ENCODE measurements at places on chromosomes 3 and 15.

GRCh38 chr15:76187163-76187562 lies 124.1 kb downstream of the ETFA start:
- no peak for DNase-seq

- peak; percentile 22 for DNase-seq
Observed at GRCh38 chr3:188060840-188061544, 93.0 kb upstream of the LPP start.

DNA sequence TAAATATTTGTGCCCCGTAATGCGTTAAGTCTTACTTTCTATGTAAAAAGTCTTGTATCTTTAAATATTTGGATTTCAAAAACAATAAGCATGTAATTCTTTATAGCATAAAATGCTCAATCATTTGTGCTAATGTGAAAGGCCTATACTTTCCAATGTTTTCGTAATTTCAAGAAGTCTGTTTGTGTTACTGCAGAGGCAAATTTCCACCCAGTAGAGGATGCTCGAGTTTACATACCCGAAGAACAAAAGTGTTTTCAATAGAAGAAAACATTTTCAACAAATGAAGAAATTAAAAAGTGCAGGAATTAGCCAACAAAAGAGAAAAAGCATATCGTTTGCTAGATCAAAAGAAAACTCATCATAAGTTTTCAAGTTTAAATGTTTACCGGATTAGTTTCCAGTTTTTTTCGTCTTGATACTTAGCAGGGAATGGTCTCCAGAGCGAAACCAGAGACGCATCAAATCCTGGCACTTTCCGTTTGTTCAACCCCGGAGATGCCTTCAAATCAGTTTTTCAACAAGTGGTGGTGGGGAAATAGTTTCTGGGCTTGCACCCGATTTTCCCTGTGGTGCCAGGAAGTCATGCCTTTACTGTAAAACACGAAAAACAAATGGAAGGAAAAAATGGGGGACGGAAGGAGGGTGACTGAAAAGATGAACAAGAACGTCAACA lies 1.0 kb downstream of the CGGBP1 start:
- DNase-seq: no peak

GRCh38 chr3:155991212-155991611 lies 120.8 kb downstream of the GMPS start:
- DNase-seq: no peak

- no peak for DNase-seq
Observed at GRCh38 chr15:61828008-61828407, 232.2 kb downstream of the VPS13C start.

DNA sequence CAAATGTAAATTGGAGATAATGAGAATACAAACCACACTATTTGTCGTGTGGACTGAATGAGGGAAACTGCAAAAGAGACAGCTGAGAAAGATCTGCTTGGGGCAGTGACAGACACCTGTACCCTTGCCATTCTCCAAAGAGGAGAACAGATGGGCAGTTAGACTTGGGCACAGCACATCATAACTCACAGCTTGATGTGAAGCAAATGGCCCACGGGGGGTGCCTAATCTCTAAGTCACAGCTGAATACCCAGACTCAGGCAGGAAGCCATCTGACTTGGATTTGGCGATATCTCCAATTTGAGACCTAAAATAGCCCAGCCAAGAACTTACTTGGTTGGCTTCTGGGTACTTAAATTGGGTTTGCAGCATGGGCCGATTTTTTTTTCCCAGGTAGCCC lies 10.0 kb upstream of the SLC6A11 start:
- no peak for DNase-seq

DNA sequence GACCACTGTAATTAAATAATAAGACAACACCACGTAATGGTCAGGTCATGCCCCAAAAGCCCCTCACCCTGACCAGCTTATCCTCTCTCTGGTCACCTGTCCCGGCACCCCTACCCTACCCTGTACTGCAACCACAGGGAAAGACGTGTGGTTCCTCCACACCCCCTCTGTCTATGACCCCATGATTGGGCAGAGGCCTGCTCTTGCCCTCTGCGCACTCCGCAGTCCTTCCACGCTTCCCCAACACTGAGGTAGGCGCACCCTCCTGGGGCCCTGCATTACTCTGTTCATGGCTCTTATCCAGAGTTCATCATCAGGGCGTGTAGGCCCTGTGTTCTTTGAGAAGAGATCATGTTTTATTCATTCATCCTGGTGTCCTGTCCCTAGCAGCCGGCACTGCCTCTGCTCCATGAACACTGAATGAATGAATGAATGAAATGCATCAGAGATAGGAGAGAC lies 33.8 kb downstream of the MGLL start:
- DNase-seq: no peak

DNA sequence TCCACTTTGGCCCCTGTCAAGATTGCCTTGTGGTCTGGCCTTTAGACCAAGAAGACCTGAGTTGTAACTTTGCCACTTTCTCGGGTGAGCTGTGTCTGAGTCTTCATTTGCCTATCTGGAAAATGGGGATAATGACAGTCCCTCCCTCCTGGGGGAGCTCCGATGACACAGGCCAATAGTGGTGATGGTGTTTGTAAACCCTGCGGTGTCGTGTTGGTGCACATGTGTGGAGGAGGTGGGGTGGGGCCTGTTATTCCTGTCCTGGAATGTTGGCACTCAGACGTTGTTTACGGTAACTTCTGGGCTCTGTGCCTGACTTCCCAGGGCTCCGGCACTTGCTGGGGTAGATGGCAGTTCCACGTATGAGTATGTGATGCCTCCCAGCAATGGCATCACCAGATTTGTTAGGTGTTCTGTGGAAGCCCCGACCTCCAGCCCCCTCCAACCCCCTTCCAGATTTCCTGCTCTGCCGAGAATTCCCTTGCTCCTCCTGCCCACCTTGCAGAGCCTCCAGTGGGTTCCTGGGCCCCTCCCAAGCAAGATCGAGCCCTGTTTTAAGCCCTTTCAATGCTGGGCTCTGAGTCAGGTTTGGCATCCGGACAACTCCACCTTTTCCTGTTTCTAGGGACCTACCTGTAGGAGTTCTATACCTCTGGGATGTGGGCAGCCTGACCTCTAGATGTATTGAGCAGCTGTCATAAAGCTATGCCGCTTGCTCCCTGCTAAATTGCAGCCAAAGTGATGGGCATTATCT lies 31.4 kb downstream of the HRH1 start:
- DNase-seq: no peak

DNA sequence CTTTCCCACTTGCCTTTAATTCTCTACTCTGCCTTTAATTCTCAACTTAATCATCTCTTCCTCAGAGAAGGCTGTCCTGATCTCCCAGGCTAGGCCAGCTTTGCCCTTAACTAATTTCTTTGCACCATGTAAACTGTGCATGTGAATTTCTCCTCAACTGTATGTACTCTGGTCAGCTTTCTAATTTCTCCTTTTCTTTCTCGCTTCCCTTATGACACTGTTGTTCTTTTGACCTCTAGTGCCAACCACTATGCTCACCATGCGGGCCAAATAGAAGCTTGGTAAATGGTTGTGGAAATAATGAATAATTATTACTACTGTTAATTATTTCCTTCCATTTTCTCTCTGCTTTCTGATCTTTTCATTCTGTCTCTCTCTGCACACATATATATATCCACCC lies 269.0 kb upstream of the CRBN start:
- no peak for DNase-seq

DNA sequence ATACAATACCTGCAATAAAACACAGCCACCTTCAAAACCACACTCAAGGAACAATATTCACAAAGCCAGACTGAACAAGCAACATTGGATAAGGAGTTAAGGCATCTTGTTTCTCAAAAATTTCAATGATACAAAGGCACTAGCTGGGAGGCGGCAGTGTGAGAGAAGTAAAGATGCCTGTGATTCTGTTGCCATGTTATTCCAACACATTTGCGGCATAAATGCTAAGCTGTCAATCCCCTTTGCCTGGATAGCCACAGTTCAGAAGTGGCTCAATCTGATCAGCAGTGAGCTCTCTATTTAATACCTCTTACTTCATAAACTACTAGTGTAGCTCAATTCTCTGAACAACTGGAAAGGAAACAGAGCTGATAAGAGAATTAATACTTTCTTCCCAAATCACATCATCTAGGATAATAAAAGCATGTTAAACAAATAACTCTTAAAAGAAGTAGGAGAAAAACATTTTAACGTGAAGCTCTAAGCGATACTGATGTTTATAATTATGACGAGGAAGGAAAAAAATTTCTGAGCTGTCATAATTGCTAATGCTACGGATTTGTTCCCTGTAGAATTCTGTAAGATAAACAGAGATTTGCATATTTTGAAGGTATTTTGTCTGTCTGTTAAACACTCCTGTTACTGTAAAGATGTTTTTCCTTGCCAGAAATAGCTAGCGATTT lies 358.4 kb downstream of the FOXP1 start:
- no peak for DNase-seq

GRCh38 chr3:16482770-16483531 lies 30.5 kb downstream of the RFTN1 start:
- peak; percentile 9 for DNase-seq

- no peak for DNase-seq
Observed at GRCh38 chr3:188796122-188796631, 375.6 kb upstream of the TPRG1 start.

DNA sequence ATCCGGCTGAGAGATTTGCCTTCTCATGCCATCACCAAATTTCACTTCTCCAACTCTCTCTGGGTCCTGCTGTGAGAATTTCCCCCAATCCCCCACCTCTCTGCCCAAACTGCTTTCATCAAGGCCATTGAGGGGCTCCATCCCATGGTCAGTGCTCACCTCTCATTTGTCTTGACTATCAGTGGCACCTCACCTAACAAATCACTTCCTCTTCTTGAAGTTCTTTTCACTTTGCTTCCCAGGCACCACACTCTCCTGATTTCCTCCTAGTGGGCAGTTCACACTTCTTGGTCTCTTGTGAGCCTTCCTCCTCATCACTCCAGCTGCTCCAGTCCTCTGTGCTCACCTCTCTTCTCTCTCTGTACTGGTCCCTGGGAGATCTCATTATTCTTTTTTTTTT lies 169.6 kb downstream of the OPA1 start:
- DNase-seq: no peak

GRCh38 chr3:185457376-185457775 lies 41.5 kb downstream of the TMEM41A start:
- DNase-seq: no peak

DNA sequence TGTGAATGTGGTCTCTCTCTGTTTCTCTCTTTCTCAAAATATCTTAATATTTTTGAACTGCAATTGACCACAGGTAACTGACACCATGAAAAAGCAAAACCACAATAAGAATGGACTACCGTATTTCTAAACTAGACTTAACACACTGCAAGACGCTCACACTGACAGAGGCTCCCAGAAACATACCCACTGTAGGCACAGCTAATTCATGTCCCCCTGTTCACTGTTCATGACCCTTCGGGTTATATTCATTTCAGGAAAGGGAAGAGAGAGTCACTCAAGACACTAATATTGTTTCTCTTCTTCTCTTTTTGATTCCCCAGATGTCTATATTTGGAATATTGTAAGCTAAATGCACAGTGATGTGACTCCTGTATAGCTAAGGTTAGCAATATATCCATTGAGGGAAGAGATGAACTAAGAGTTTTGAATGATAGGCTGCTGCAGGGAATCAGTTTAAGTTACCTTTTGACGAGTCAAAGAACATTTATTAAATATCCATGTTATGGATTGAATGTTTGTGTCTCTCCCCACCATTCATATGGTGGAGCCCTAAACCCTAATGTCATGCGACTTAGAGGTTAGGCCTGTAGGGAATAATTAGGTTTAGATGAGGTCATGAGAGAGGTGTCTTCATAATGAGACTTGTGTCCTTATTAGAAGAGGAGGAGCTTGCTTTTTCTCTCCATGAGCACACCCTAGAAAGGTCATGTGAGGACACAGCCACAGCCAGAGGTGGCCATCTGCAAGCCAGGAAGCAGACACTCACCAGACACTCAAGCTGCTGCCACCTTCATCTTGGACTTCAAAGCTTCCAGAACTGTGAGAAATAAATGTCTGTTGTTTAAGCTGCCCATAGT lies 216.6 kb upstream of the GRM7 start:
- DNase-seq: no peak

- no peak for DNase-seq
Observed at GRCh38 chr15:31328969-31329639, 2.5 kb downstream of the KLF13 start.

Data from stimulated activated CD8-positive, alpha-beta memory T cell treated with anti-CD3 and anti-CD28 coated beads, Interleukin-2, amount 100 ng/mL, for 1 hour (primary cell).